Stimulated activated CD8-positive, alpha-beta memory T cell treated with anti-CD3 and anti-CD28 coated beads, Interleukin-2, amount 100 ng/mL, for 1 hour (primary cell): ENCODE measurements at places on chromosomes 4 and X.

- no peak for DNase-seq
These were observed 8.3 kb downstream of the PKD2 start for GRCh38 chr4:88015659-88016295.

- no peak for DNase-seq
These were observed 10.3 kb downstream of the DOK7 start for GRCh38 chr4:3473181-3473950.

- no peak for DNase-seq
These were observed 41.8 kb downstream of the RBBP7 start for GRCh38 chrX:16828124-16828908.

- no peak for DNase-seq
These were observed 75.5 kb downstream of the NSUN7 start for GRCh38 chr4:40825014-40825838.

DNA sequence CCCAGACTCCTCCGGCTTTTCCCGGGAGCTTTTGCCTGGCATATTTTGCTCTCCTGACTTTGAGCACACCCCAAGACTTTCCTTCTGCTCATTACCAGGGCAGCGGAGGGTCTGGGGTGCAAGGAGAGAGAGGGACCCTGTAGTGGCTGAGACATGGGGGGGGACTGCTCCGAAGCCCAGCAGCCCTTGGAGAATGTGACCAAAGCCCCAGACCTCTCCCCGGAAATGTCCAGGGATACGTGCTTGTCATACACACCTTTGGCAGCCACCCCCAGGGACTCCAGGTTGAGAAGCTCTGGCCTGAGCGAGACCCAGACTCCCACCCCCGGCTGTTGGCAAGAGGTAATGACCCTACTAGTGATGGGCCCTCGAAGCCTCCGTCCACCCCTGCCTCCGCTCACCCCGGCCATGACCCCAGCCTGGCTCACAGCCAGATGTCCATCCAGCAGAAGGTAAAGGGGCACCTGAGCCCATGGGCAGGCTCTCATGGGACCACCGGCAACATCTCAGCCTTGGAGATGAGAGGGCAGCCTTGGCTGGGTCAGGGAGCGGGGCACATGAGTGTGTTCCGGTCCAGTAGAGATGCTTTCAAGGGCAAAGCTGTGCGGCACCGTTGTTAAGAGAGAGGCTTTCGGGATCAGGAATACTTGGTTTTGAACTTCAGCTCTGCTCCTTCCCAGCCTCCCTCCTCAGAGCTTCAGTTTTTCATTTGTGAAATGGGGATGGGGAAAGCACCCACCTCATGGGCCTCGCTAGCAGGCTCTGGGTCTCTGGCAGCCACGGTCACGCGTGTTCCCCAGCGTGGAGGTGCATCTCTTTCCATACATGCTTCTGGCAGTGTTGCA is 2.0 kb downstream of the PSAPL1 start:
- no peak for DNase-seq
